ENCODE measurements at places on chromosomes 4 and X. TPM values are rescaled to one million over a fixed set of nuclear protein-coding genes. Genes with fewer than 3 reads are reported as not detected.
A peak's percentile ranks its signal among the peaks of the same experiment; 100 is the strongest.

DNA sequence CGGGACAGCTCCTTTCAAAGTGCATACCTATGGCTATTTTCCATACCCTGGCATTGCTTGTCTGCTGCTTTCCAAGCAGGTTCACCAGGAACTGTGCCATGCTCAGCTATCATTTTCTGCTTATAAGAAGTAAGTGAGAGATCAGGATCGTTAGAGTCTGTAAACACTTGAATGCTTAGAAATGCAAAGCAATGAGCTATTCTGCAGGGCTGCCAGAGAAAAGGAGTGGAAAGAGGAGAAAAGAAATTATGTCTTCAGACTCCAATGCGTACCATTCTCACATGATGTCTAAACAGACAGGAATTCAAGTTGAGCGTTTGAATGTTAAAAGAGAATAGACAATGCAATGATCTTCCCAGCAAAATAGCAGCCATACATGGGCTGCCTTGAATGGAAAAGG is 245.5 kb upstream of the SLC7A11 start:
- DNase-seq: no peak

- no peak for DNase-seq
Measured at GRCh38 chr4:38490753-38491446, 173.1 kb upstream of the KLF3 start.

- no peak for DNase-seq
Measured at GRCh38 chrX:71586929-71587328, 8.7 kb downstream of the GCNA start.

GRCh38 chr4:3374011-3374645 is 67.6 kb upstream of the HGFAC start:
- no peak for DNase-seq

DNA sequence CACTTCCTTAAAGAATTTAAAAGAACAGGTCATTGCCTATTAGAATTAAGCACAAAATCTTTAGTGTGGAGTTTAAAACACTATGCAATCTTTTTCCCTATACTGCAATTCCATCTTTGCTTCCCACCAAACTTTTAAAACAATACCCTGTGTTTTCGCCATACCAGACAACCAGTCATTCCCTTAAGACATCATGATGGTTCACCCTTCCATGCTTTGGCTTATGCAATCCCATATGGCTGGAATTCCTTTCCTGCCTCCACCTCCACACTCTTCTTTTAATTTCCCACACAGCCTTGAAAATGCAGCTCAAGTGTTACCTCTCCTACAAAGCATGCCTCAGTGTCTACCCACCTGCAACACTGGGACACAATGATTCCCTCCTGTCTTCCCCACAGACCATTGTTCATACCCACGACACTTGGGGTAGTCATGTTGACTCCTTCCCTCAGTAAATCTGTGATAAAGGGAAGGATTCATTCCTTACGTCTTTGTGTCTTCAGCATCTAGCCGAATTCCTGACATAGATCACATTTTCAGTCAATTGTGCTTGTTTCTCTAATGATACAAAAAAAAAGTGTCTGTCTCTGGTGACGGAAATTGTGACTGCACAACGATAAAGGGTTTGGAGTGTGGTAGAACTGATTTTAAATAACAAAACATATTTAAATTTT is 166.3 kb downstream of the FNIP2 start:
- no peak for DNase-seq

DNA sequence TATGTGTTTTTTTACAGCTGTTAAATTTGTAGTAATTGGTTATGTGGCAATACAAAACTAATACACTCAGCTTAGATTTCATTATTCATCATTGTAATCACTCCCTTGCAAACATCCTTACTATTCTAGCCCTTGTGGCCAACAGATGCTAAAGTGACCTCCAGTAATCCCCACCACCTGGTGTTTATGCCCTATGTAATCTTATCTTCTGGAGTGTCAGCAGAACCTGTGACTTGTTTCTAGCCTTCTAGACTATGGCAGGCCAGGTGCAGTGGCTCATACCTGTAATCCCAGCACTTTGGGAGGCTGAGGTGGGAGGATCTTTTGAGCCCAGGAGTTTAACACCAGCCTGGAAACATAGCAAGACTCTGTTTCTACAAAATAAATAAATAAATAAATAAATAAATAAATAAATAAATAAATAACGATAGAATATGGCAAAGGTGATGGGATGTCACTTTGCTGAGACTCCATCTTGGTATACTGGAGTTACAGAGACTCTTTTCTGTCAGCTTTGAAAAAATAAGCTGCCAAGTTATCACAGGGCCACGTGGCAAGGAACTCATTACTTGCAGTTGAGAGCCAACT is 12.3 kb upstream of the TSR2 start:
- DNase-seq: no peak

- no peak for DNase-seq
Measured at GRCh38 chr4:173682609-173683008, 152.6 kb upstream of the HAND2 start.

DNA sequence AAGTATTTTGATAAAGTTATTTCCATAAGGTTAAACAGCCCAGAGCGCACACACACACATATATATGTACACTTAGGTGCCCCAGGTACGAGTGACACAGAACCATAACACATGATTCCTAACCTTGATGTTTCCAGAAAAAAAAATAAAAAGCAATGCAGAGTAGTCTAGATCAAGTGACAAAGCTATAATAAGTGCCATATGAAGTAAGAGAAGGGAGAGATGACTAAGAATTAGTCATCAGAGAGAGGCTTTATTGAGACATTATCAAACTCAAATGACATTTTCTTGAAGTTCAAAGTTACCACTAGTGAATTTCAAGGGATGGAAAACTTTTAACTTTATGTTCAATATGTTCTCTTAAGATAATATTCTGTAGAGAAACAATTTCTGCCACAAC is 215.0 kb downstream of the HTR2C start:
- no peak for DNase-seq

- DNase-seq: peak; percentile 2
Measured at GRCh38 chr4:168138143-168138542, 45.8 kb downstream of the ANXA10 start.

GRCh38 chr4:85600501-85600900 is 125.6 kb downstream of the ARHGAP24 start:
- DNase-seq: no peak

DNA sequence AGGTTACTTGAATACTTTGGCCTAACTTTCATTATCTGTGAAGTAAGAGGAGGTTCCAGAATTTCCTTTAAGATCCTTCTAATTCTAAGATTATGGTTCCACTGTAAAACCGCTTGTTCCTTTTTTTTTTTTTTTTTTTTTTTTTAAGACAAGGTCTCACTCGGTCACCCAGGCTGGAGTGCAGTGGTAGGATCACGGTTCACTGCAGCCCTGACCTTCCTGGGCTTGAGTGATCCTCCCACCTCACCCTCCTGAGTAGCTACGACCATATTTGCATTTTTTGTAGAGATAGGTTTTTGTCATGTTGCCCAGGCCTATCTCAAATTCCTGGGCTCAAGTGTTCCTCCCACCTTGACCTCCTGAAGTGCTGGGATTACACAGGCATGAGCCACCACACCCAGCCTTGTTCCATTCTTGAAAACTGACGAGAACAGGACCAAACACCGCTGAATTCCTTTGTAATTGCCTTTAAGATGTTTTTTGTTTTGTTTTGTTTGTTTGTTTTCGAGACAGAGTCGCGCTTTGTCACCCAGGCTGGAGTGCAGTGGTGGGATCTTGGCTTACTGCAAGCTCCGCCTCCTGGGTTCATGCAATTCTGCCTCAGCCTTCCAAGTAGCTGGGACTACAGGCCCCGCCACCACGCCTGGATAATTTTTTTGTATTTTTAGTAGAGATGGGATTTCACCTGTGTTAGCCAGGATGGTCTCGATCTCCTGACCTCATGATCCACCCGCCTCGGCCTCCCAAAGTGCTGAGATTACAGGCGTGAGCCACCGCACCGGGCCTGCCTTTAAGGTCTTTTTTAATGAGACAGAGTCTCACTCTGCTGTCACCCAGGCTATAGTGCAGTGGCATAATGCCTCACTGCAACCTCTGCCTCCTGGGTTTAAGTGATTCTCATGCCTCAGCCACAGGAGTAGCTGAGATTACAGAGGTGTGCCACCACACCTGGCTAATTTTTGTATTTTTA is 6.8 kb downstream of the PDS5A start:
- DNase-seq: no peak

DNA sequence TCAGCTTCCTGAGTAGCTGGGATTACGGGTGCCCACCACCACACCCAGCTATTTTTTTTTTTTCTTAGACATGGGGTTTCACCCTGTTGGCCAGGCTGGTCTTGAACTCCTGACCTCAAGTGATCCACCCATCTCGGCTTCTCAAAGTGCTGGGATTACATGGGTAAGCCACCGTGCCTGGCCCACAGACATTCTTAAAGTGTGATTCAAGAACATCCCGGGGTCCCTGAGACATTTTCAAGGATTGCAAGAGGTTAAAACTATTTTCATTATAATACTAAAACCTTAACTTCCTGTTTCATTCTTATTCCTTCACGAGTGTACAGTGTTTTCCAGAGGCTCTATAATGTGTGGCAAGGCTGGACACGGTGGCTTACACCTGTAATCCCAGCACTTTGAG is 318.7 kb downstream of the CAMK2D start:
- DNase-seq: no peak

The MUC7 gene
- not detected for total RNA-seq

The MAGEC3 gene
- total RNA-seq: not detected

The GABRQ gene
- total RNA-seq: not detected

The SSX4 gene
- not detected for total RNA-seq

The MGAT4D gene
- total RNA-seq: not detected

The PAGE2 gene
- total RNA-seq: not detected

All from lung microvascular endothelial cell (primary cell).